AG10803 (cell line): ENCODE measurements at places on chromosomes 4 and X.

- DNase-seq, result no peak
Measured at GRCh38 chr4:7128644-7129043, 60.8 kb upstream of the GRPEL1 start.

DNA sequence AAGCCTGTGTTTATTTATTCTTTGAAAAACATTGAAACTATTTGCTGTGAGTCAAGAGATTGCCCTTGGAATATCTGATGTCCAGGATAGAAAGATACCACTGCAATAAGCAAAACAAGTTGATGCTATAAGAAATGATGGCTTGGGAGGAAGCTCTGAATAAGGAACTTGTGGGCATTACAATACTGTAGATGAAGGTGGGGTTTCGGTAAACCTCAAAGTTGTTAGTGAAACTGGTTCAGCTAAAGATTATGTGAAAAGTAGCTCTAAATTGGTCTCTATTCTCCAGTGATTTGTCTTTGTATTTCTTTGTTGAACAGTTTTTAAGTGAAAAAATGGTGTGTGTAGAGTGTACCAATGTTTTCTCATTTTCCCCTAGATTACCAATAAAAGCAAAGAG lies 128.7 kb downstream of the AKAP4 start:
- DNase-seq, result no peak

GRCh38 chr4:44162538-44163270 lies 285.9 kb downstream of the KCTD8 start:
- no peak for DNase-seq

DNA sequence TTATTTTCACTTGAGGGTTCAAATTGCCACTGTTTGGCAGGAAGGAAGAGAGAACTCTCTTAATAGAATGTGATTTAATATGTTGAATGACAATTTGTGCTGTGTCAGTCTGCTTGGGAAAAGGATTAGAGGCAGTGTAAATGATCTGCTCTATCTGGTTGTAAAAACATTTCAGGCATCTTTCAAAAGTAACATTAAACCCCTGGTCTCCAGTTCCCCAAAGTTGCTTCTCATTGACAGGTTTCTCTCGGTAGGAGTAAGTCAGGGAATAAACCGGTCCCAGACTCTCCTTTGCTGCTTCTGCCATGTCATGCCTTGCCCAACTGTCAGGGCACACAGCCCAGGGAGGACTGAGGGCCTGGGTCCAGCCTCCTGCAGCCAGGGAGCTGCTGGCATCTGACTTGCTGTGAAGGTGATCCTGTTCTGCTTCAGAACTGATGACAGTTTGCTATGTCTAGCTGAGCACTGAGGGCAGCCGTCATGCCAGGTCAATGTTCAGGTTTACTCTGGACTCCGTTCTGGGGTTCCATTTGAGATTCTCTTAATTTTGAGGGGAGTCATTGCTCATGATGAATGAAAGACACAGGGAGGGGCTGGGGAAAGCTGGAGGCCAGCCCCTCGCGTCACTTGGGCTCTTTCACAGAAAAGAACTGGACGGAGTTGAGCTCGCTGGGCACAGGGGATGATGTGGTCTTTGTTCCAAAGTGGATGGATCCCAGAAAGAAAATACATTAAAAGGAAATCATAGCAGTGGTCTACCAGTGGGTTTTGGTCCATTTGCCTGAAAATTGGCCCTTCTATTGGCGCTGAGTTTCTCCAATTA lies 312.4 kb downstream of the ARHGAP10 start:
- DNase-seq, result no peak

GRCh38 chr4:169103966-169104412 lies 93.9 kb upstream of the CBR4 start:
- no peak for DNase-seq
